ENCODE measurements at places on chromosomes 2 and 18.
A peak's percentile ranks its signal among the peaks of the same experiment; 100 is the strongest.

DNA sequence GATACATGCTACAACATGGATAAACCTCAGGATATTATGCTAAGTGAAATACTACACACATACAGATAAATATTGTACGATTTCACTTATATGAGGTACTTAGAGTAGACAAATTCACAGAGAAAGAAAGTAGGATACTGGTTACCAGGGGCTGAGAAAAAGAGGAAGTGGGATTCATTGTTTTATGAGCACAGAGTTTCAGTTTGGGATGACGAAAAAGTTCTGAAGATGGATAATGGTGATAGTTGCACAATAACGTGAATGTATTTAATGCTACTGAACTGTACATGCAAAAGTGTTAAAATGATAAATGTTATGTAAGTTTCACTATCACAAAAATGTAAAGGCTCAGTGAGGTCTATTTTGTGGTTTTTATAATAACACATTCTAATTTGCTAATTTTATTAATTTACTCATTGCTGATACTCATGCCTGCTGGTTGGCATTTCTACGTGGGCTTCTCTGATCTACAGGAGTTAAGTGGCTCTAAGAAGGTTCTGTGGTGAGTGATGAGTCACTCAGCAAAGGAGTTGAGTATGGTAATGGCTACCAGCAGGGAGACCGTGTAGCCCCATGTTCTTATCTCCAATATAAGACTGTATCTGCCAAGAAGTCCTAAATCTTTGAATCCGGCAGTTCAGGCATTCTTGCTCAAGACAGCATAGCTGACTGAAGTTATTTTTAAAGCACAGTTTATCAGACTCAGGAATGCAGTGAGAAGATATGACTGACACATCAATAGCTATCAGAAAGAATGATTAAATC, 41.1 kb downstream of the UPP2 start:
- DNase-seq, result no peak

- DNase-seq, result no peak
Measured at GRCh38 chr2:177255227-177255601, 9.3 kb downstream of the NFE2L2 start.

DNA sequence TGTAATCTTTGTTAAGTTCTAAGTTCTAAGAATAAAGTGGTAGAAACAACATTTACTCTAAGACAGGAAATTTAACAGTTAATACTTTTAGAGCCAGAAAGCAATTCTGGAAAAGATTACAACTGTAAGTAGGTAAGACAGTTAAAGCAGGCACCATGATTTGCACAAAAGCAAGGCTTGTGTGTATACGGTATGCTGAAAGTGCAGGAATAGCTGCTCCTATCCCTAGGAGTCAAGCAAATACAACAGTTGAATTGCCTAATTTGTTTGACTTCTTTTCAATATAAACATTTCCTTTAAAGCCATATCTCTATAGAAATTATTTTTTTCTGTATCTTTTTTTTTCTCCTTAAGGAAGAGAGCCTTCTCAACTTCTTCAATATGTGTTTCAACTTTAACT, 116.4 kb downstream of the KCNJ3 start:
- no peak for DNase-seq

DNA sequence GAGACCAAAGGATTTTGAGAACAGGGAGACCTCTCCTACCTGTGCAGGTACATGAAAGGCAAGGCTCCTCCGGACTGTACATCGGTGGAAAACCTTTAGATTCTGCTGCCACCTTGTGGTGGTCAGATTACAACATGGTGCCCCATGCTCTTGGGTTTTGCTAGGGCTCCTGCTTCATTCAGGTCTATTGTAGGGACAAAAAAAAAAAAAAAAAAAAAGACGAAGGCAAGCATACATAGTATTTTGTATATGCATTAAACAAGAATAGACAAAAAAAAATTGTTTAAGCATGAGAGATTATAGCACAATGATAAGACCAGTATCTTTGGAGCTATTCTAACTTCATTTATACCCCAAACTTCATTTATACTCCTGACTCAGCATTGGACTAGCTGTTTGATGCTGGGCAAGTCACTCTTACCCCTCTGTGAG, 27.4 kb upstream of the SPR start:
- no peak for DNase-seq

- no peak for DNase-seq
Measured at GRCh38 chr2:230459216-230459615, 43.2 kb downstream of the SP100 start.

DNA sequence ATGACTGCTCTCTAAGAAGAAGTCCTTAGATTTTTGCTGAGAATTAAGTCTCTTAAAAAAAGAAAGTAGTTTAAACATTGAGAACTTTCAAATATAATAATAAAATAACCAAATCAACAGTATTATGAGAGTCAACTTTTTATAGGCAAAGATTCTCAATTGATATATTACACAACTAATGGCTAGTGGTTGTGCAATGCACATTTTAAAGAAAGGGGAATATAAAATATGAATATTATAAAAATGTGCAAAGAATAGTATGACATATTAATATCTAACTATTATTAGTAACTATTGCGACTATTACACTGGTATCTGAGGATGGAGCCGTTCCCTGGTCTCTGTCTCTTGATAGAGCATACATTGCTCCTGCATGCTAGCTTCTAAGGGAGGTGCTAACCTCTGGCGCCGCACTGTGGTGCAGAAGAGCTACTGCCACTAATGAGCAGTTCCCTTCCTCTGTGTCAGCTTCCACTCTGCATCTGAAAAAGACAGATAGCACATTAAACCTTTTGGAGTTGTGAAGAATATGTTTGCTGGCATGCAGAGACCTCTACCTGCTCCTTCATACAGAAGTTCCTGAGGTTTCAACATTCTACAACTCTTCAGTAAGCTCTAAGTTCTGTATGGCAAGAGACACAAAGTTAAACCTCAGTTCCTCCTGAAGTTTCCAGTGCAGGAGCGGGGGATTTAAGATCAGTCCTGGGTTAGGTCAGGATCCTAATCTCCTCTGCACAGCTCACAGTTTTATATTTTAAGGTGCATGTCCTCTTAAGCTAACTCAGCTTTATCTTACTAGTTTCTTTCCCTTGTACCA, 3.5 kb upstream of the SLC9A2 start:
- no peak for DNase-seq

- no peak for DNase-seq
Measured at GRCh38 chr2:178101321-178102079, 10.7 kb upstream of the RBM45 start.

DNA sequence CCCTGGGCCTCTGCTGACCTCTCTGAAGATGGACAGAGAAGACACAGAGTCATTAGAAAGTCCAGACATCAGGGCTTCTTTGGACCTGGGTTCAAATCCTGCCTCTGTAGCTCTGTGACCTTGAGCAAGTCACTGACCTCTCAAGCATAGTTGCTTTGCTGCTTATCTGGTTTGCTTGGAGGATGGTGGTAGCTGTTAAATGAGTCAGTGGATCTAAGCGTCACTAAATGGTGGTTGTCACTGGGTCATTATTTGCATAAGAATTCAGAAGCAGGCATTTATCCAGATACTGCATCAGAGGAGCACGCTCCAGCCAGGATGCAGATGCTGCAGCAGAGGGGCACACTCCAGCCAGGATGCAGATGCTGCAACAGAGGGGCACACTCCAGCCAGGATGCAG, 229.2 kb downstream of the GLI2 start:
- DNase-seq, result no peak

- no peak for DNase-seq
Measured at GRCh38 chr2:23696752-23697045, 230.2 kb downstream of the ATAD2B start.

GRCh38 chr2:226839951-226840350, 4.1 kb downstream of the RHBDD1 start:
- no peak for DNase-seq

- no peak for DNase-seq
Measured at GRCh38 chr2:2933426-2933825, 444.2 kb downstream of the EIPR1 start.

GRCh38 chr2:127196998-127197397, 23.1 kb downstream of the CYP27C1 start:
- no peak for DNase-seq

DNA sequence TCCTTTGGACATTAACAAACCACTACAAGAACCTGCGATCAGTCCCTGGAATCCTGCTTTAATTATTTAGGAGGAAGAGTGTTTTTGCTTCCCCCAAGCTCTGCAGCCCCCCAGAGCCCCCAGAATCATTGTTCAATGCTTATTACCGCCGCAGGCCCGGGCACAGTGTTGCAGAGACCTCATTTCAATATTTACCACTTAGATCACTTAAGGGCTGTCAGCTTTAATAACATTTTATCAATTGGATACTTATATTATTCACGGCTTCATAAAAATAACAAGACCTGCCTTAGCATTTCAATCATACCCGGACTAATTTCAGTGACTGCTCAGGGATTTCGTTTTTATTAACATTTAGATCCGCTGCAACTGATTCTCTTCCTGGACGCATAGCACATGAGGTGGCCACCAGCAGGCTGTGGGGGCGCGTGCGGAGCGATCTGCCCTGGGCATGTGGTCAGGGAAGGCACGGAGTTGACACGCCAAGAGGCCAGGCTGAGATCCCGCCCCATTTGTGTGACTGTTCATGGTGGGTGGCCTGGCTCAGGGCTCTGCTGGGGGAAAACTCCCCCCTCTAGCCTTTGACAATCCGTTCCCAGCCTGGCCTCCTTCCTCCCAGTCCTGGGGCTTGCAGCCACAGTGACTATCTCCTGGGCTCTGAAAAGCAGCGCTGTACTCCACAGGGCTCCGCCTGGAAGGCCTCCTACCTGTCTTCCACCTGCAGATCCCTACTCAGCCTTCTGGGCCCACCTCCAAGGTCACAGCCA, 267.6 kb downstream of the SRBD1 start:
- DNase-seq, result no peak

- no peak for DNase-seq
Measured at GRCh38 chr2:118310681-118311429, 222.6 kb downstream of the INSIG2 start.

DNA sequence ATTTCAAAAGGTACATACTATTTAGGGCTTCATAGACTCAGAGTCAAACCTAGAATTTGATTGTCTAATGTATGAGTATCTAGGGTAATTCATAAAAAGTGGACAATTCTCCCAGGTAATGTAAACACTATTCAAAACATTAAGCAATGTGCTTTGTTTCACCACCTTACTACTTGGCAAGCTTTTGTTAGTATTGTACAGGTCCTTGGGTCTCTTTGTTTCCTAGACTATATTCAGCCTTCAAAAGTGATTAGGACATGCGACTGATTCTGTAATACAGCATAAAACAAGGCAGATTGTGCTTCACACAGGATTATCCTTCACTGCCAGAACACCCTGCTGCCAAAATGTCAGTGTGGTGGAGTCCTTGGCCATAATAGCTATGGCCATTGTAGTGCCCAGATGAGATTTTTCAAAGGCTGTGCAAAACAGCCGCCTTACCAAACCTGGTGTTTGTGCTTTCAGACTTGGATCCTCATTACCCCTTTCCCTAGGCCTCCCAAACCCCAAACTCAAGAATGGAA, 90.1 kb upstream of the CAVIN2 start:
- peak; percentile 54 for DNase-seq

GRCh38 chr2:1837022-1837421, 92.7 kb upstream of the PXDN start:
- no peak for DNase-seq

DNA sequence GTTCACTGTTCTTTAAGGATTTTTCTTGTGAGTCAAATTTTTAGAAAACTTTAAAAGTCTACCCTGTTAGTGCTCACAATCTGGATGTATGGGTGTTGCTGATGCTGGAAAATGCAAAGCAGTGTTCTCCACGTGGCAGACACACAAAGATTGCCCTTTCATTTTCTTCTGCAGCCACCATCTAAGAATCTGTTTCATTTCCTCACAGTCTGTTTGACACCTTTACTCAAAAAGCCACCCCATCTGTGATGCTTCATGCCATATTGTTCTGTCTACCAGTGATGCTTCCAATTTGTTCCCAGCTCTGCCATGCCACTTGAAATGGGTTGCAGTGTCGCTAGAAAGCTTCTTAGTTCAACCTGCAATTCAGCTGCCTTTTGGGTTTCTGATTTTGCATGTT, 464.2 kb upstream of the UBE2E3 start:
- no peak for DNase-seq

GRCh38 chr2:190043441-190043840, 19.1 kb downstream of the MSTN start:
- DNase-seq, result no peak

DNA sequence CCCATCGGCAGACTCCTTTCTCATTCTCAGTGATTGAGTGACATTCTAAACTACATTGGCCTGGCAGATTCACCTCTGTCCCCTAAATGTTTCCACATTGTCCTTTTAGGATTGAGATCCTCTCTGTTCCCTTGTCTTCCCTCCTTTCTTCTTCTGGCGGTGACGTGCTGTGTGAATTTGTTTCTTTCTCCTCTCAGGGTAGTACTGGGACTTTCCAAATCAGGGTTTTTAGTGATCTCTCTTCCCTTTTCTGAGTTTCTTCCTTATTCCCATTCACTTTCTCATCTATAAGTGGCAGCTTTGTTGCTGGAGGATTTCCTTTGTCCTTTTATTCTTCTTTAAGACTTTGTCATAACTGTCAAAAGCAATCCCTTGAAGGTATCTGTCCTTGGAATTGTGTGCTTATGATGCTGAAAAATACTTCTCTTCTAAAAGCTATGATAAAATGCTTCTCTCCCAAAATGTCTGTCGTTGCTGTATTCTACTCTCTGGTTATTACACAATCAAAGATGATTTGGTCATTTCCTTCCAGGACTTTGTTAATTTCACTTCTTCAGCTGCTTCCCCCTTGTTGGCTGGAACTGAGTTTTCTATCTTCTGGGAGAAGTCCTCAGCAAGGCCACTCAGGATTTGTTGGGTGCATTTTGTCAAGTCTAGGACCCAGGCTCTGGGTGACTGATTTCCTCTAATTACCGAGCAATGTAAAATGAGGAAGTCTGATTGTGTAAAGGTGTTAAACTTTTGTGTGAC, 4.9 kb upstream of the IL1B start:
- no peak for DNase-seq

DNA sequence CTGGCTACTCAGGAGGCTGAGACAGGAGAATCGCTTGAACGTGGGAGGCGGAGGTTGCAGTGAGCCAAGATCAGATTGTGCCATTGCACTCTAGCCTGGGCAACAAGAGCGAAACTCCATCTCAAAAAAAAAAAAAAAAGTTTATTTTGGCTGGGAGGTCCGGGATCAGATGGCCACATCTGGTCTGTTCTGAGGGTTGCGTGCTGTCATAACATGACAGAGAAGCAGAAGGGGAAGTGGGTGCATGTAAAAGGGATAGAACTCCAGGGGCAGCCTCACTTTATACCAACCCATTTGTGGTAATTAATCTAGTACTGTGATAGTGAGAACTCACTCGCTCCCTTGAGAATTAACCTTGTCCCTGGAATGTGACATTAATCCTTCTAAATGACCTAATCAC, 101.2 kb downstream of the PTPN4 start:
- no peak for DNase-seq
